GM23248 (cell line): ENCODE measurements at places on chromosomes 16 and 17.
A peak's percentile ranks its signal among the peaks of the same experiment; 100 is the strongest.

- DNase-seq, result peak; percentile 80
Observed at GRCh38 chr16:66414891-66415290, 12.2 kb upstream of the BEAN1 start.

- no peak for DNase-seq
Observed at GRCh38 chr16:67192781-67193361, 916 bp downstream of the E2F4 start.

DNA sequence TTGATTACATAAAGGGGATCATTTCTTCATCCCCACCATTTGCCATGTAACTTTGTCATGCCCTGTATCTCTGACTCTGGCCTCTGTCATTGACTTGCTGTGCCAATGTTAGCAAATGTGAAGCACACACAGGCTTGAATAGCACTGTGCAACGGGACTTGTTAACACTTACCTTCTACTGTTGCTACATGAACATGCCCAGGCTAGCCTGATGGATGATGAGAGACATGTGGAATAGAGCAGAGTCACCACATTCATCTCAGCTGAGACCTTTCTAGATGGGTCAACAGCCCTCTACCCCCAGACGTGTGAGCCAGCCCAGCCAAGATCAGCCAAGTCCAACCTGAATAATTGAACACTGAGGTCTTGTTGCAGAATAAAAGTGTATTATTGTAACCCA is 162.1 kb upstream of the SALL1 start:
- no peak for DNase-seq

DNA sequence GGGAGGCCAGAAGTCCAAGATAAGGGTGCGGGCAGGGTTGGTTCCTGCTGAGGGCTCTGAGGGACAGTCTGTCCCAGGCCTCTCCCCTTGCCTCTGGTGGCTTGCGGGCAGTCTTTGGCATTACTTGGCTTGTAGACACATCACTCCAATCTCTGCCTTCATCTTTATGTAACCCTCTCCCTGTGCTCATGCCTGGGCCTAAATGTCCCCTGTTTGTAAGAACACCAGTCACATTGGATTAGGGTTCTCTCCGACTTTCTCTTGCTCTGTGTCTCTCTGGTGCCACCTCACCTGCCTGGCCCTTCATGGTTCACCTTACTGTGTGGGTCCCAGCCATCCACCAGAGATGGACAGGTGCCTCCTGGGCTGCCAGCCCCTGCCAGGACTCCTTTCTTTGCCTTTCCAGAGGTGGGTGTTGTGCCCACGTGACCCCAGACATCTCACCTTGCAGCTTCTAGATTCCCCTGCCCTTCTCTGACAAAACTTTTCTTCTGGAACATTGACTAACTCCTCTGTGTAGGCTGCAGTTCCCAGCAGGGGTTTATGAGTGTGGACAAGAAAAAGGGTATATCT is 205.8 kb downstream of the MSI2 start:
- DNase-seq, result no peak

DNA sequence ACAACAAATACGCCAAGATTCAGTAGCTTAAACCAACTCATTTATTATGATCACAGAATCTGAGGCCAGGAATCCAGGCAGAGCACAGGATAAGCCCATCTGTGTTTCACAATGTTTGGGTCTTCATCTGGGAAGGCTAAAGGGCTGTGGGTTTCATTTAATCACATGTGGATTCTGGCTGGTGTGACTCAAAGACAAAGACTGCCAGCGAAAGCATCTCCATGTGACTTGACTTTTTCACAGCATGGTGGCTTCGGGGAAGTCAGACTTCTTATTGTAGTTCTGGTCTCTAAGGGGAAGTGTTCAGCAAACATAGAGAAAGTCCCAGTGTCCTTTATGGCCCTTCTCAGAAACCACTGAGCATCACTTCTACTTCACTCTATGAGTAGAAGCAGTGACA is 1014.4 kb upstream of the GOT2 start:
- DNase-seq, result no peak

DNA sequence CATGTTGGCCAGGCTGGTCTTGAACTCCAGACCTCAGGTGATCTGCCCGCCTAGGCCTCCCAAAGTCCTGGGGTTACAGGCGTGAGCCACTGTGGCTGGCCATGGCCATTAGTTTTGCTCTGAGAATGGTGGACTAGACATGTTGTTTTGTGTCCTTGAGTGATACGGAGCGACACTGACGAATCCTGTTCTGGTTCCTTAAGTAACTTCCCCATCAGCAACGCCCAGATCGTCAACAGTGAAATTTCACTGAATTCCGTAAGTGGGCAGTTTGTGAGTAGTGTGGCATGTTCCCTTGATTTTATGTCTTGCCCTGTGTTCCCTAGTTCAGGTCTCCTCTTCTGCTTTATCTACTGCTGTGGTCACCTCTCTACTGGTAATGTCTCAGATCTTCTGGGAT is 67.4 kb downstream of the SNX29 start:
- no peak for DNase-seq

DNA sequence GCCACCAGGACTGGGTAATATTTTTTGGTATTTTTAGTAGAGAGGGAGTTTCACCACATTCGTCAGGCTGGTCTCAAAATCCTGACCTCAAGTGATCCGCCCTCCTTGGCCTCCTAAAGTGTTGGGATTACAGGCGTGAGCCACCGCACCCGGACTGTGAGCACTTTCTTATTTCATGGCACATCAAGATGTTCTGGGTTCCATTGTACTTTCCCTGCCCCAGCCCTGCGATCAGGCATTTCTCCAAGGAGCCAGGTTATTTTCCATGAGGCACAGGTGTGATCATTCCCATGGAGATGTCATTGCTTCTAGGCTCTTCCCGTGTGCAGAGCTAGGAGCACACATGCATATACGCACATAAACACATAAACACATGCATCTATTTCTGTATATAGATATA is 2.6 kb upstream of the ANKRD40CL start:
- DNase-seq, result no peak

DNA sequence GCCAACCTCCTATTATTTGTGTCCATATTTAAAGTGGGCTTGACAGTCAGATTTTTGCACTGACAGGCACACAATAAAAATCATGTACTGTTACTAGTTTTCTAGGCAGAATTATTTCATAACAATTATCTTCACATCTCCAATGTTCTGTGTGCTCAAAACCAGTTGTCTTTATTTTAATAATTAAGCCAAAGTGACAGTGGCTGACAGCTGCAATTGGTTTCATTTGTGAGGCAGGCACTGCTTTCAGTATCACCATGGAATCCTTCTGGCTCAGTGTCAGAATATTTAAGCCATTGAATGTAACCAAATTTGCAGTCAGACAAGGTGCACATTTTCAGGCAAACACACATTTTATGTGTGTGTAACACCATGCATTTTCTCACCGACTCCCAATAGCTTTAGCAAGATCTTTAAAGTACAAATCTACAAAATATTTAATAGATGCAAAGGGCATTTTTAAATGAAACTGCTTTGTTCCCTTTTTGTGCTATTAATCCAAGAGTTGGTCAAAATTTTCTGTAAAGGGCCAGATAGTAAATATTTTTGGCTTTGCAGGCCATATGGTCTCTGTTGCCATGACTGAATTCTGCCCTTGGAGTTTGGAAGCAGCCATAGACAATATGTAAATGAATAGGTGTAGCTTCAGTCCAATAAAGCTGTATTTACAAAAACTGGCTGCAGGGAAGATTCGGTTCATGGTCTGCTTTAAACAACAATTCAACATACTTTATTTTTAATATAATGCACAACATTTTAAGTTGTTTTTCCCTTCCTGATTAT is 486.0 kb downstream of the KCNJ2 start:
- DNase-seq, result no peak

DNA sequence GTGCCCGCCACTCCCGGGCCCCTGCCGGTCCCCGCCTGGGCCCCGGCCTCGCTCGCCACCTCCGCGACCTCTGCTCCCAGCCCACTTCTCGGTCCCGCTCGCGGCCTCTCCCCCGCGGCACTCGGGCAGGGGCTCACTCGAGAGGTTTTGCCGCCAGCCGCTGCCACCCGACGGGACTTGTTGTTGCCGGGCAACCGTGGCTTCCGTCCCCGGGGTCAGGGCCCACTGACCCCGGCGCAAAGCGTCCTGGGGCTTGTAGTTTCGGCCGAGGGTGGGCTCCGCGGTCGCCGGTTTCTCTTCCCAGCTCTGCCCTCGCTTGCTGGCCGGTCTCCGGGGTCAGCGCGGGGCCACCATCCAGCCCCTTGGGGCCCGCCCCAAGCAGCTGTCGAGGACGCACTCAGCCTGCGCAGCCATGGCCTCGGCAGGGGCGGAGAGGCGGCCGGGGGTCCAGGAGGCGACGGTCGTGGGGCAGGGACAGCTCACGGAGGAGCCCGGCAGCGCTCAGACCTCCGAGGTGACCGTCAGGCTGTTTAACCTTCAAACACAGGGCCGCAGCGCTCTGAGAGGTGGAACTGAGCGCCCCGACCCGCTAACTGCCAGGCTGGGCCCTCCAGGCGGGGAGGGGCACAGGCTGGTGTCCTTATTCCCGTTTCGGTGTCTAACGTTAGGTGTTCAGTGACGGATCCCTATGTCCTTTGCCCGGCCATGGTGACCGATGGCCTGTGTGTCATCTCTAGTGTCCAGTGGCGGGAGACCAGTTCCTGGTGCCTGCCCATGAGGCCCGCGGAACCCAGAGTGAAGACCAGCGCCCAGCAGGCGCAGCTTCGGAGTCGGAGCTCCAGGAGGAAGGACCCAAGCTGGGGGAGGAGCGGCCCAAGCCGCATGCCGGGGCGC is at the start of the genes C16orf86 and ENKD1:
Gene C16orf86, plus strand, starts transcription at position 256 of the 894 bp plus-strand sequence. Its CDS starts 157 bp downstream, at position 413.
Gene ENKD1, minus strand, starts transcription at position 192 of the 894 bp plus-strand sequence. CDS start 308 bp downstream, outside the sequence.
- peak; percentile 82 for DNase-seq

GRCh38 chr17:78411241-78411857 is 32.9 kb downstream of the PGS1 start:
- DNase-seq, result no peak

DNA sequence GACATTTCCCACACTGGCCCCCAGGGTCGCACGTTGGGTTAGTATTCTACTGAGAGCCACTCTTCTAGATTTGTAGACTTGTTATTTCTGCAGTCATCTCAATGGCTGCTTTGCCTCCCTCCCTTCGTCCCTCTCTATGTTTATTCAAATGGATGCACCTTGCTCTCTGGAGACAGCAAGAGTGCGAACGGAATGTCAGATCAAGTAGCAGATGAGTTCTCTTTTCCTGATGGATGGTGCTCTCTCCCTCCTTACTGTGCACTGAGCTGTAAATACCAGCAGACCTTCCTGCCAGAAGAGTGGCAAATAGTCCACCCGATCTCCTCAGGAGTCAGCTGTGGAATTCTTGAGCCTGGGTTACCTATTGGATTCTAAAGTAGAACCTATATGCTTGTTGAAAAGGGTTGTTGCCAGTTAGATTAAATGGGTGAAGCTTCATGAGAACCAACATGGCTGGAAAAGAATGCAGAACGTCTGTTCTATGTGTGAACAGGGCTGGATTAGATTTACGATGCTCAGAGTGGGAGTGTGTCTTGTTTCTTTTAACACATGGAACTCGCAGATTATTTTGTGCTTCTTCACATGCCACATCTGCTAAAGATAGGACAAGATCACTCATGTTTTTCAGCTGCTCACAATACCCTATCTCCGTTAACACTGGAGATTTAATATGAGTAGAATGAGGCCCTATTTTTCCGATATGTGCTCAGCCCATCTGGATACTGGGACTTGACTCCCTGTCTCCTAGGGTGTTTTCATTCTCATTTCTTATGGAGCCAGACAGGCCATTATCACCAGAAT is 6.1 kb downstream of the GNAO1 start:
- DNase-seq, result no peak

- DNase-seq, result no peak
Observed at GRCh38 chr16:55809851-55810250, 23.0 kb downstream of the CES1 start.

GRCh38 chr17:66273586-66273848 is 28.9 kb upstream of the PRKCA start:
- DNase-seq, result no peak

DNA sequence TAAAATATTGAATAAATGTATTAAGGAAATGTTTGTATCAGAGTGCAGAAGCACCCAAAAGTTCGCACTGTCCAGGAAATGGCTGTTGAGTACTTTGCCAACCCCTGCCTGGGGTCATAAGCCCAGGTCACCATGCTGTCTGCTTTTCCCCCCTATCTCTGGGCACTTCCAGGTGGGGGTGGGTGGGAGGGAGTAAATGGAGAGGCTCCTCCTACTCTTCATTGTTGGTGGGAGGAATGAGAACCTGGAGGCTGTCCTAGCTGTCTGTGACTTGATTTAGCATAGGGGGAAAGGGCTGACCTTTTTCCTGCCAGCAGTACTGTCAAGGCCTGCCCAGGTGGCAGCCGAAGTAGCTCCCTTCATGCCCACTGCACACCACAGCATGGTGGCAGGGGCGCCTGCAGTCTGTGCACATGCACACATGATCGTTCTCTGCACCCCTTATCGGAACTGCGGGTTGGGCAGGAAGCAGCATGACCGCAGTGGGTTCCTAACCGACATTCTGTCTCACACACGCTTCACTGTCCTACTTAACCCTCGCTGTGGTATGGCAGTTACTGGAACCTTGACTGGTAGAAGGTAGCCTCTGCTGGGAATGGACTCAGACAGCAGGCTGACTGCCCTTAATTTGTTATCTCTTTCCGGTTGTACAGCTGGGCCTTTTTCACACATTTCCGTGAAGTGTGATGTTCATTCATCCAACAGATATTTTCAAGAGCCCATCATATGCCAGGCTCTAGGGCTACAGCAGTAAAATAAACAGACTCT is 41.5 kb downstream of the LDHD start:
- DNase-seq, result no peak

DNA sequence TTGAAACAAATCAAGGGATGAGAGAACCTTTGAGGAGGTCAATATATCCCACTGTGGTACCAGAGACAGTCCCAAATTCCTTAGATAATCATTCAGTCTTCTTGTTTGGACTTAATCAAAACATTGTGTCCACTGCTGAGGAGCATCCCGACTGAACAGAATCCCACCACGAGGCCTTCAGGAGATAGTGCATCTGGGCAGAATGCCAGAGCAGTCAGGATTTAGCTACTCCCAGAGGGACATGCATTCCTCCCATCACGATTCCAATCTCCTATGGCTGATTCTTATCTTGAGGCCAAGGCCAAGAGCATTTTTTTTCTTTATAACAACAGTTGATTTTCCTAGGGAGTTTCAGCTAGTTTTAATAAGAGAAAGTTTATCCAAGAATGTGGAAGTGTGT is 87.4 kb upstream of the COX10 start:
- no peak for DNase-seq

GRCh38 chr16:2710711-2711231 is 9.3 kb downstream of the PRSS27 start:
- DNase-seq, result no peak

GRCh38 chr17:39139161-39139511 is 12.3 kb downstream of the PLXDC1 start:
- DNase-seq, result peak; percentile 93

GRCh38 chr16:22653876-22654275 is 143.2 kb downstream of the NPIPB5 start:
- no peak for DNase-seq

GRCh38 chr16:85238233-85238647 is 126.0 kb upstream of the CIBAR2 start:
- peak; percentile 91 for DNase-seq

DNA sequence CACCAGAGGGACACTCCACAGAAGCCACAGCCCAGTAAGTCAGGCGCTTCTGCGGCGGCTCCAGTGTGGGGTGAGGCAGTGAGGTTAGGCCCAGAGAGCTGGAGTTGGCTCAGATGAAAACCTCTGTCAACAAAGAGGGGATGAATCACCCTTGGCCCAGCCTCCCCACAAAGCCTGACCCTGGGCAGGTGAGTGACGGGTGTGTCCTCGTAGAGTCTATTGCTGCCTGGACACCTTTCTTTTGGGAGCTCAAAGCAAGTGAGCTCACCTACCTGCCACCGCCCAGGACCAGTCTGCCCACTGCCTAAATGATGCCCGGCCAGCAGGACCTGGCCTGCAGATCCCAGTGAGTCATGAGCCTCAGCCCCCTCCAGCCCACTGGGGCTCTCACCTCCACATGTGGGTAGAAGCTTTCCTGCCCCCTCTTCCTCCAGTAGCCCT is 24.9 kb upstream of the DBNDD1 start:
- DNase-seq, result no peak

- DNase-seq, result peak; percentile 96
Observed at GRCh38 chr17:76772842-76773525, 35.1 kb downstream of the MFSD11 start.
